ENCODE measurements at places on chromosomes 11 and 22. TPM values are rescaled to one million over a fixed set of nuclear protein-coding genes. Genes with fewer than 3 reads are reported as not detected.

DNA sequence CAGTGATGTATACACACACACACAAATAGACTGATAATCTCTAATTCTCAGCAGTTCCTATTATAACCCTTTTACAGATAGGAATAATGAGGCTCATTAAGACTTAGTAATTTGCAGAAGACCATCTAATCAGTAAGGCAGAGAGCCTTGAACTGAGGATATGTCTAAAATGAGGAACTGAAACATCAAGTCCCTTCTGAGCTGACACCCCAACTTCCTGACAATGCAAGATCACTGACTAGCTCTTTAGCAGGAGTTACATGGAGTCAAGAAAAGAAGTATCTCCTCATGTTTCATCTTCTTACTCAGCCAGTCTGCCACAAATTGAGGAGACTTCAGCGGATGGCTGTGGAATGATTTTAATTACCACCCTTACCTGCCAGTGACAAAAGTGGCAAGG, 193.0 kb downstream of the MSANTD4 start:
- no peak for DNase-seq

The TLCD5 gene
- total RNA-seq = 3.3 TPM

DNA sequence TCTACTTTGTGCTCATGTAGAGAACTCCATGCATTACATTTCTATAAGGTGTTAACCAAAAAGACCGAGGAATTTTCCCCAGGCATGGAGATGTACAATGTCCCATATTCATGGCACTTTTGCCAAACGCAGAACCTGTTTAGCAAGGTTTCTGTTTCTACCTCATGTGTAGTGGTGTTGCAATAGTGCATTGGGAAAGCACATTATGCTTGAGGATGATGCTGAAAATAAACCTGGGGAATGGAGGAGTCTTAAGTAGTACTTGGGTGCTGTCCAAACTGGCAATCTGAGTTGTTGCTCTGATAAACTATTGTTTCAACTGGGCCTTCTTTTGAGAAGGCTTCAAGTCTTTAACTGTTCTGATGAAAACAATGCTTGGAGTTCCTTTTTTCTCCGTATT, 11.5 kb upstream of the MUC15 start:
- DNase-seq = no peak

The PLAAT5 gene
- total RNA-seq = 8.4 TPM

DNA sequence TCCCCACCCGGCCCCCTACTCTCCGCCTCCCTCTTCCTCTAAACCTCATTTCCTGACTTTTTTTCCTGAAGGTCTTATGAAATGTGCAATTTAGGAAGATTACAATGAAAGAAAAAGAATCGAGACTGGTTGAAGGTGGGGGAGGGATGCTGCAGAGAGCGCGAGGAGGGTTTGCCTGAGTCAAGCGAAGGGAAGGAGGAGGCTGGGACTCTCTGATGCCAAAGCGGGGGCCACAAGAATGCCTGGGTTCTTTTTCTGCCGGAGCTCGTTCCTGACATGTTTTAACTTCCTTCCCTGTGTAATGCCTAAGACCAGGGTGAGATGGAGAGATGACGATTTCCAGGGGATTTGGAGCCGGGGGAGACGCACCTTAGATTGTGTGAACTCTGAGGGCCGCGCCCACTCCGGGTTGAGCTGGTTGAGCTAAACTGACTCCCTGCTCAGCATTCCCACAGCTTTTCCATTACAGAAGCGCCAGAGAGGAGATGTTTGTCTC, 270.5 kb upstream of the SORL1-AS1 start:
- peak; percentile 75 for DNase-seq

The KRTAP5-7 gene
- total RNA-seq = not detected

- DNase-seq = peak; percentile 86
These were observed 1.0 kb upstream of the FNBP4 start for GRCh38 chr11:47768101-47768612.

The MAJIN gene
- total RNA-seq = not detected

The TOB2 gene
- 38.2 TPM for total RNA-seq

DNA sequence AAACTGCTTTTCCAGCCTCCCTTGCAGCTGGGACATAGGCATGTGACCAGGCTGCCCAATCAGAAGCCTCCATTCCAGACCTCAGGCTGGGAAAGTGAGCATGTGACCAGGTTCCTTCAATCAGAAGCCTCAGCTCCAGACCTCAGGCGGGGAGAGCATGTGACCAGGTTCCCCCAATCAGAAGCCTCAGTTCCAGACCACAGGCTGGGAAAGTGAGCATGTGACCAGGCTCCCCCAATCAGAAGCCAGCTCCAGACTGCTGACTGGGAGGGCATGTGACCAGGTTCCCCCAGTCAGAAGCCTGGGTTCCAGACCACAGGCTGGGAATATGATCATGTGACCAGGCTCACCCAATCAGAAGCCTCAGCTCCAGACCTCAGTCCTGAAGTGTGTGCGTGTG, 11.7 kb upstream of the IL2RB start:
- no peak for DNase-seq

The TSPAN4 gene
- 92.7 TPM for total RNA-seq

DNA sequence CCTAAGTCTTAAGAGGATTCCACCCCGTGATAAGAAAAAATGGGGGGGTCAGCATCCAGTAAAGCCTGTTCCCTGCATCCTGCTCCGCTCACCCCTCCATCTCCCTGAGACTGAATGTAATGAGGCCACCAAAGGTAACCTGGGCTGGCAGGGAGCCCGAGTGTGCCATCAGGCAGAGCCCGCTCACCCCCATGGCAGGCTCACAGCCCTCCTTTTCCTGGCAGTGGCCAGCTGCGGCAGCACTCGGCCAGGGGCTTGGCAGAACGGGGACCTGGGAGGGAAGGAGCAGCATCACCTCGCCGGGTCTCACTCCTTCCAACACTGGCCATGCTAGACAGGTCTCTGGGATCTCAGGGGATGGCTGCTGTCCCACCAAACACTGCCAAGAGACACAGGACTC, 64.4 kb downstream of the PRDM11 start:
- DNase-seq = peak; percentile 70

GRCh38 chr22:24107661-24108060, 73.6 kb upstream of the SUSD2 start:
- peak; percentile 97 for DNase-seq

DNA sequence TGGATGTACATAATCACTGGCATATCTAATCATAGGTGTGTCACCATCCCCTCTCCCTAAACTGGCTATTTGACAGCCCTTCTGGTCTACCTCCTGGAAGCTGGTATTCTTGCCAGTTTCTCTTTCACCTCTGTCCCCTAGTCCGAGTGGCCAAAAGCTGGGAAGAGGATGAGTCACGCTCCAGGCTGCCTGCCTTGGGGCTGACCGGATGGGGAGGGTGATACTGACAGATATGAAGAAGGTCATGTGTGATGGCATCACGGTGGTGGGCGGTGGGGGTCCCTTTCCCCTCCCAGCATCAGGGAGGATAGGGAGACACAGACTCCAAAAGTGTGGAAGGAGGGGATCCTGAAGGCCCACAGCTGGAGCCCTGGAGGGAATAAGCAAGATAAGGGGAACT, 4.8 kb downstream of the OAF start:
- DNase-seq = peak; percentile 89

DNA sequence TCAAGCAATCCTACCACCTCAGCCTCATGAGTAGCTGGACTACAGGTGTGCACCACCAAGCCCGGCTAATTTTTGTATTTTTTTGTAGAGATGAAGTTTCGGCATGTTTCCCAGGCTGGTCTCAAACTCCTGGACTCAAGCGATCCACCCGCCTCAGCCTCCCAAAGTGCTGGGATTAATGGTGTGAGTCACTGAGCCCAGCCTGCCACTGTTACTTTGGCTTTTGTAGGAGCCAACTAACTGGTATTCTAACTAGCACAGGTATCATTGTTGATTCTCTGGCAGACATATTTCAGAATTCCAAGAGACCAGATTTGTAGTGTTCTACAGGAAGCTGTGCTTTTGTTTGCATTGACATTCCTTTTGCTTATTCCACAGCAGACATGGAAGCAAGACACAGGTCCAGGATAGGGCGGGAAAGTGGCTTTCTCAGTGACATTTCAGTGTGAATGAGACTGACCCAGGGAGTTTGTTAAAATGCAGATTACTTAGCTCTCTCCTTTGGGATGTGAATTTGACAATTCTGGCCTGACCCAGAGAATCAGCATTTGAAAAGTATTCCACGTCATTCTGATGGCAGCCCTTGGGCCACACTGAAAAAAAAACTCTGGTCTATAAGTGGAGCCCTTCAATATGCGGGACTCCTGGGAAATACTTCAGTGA, 52.2 kb upstream of the PAX6 start:
- DNase-seq = no peak

GRCh38 chr11:88814076-88814475, 251.7 kb downstream of the GRM5 start:
- no peak for DNase-seq
